RPMI7951 (cell line): ENCODE measurements at places on chromosomes 4 and X. TPM values are rescaled to one million over a fixed set of nuclear protein-coding genes. Genes with fewer than 3 reads are reported as not detected.

Gene ADRA2C
- 0.24 and 0.49 TPM in 2 replicates for total RNA-seq

Gene PGAM4
- total RNA-seq = not detected in 2 replicates

Gene SPANXA1
- total RNA-seq = 3.8 and 69.2 TPM in 2 replicates

Gene OTC
- not detected in 2 replicates for total RNA-seq

Gene SPATA4
- not detected in 2 replicates for total RNA-seq

Gene MAGEB1
- 5.6 and 5.8 TPM in 2 replicates for total RNA-seq

Gene SMIM10L2A
- total RNA-seq = not detected in 2 replicates

Gene UGT2B15
- total RNA-seq = not detected in 2 replicates

Gene GUCY1B1
- 2.0 and 3.8 TPM in 2 replicates for total RNA-seq

Gene AFF2
- total RNA-seq = 0.68 and 1.7 TPM in 2 replicates

Gene L1CAM
- 49.5 and 58.9 TPM in 2 replicates for total RNA-seq

Gene MGAT4D
- total RNA-seq = not detected in 2 replicates

Gene BEX1
- 50.0 and 56.3 TPM in 2 replicates for total RNA-seq

Gene EREG
- 46.3 TPM in 2 replicates for total RNA-seq

Gene UCP1
- total RNA-seq = not detected in 2 replicates

Gene PNMA6F
- not detected in 2 replicates for total RNA-seq

Gene RIBC1
- total RNA-seq = 1.1 and 1.6 TPM in 2 replicates

Gene CCDC160
- total RNA-seq = not detected in 2 replicates

Gene TCEAL7
- total RNA-seq = not detected in 2 replicates

Gene C4orf46
- total RNA-seq = 26.6 and 30.9 TPM in 2 replicates

Gene DIPK2B
- not detected in 2 replicates for total RNA-seq

Gene HSD17B13
- 0.49 TPM in 1 of 2 replicates, not detected in the other for total RNA-seq
